ENCODE measurements at places on chromosomes 4 and X.
A peak's percentile ranks its signal among the peaks of the same experiment; 100 is the strongest.

GRCh38 chrX:25003066-25003849 is 12.5 kb downstream of the ARX start:
- no peak for DNase-seq

DNA sequence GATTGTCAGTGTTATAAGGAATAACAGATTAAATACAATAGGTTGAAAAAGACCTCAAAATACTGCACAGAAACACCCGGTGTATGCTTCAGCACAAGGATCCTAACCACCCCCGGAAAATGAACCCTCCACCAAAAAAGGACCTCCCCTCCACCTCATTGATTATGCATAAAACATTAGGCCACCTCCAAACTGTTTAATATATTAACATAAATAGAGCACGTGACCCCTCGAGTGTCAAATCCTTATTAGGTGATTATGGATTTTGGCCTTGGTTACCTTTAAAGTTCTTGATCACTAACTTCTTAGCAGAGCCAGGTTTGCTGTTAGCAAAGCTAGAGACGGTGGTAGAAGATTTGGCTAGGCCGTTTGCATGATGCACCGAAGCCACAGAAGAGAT is 958 bp downstream of the CUL4B start:
- DNase-seq = peak; percentile 1

- no peak for DNase-seq
Measured at GRCh38 chr4:167897116-167897515, 195.2 kb upstream of the ANXA10 start.

GRCh38 chr4:17128268-17128667 is 229.8 kb upstream of the LDB2 start:
- DNase-seq = no peak

- no peak for DNase-seq
Measured at GRCh38 chr4:1752284-1753041, 31.1 kb downstream of the TACC3 start.

- no peak for DNase-seq
Measured at GRCh38 chr4:159047478-159048165, 55.3 kb upstream of the RAPGEF2 start.

- no peak for DNase-seq
Measured at GRCh38 chrX:2427737-2428136, 73.0 kb downstream of the DHRSX start.

DNA sequence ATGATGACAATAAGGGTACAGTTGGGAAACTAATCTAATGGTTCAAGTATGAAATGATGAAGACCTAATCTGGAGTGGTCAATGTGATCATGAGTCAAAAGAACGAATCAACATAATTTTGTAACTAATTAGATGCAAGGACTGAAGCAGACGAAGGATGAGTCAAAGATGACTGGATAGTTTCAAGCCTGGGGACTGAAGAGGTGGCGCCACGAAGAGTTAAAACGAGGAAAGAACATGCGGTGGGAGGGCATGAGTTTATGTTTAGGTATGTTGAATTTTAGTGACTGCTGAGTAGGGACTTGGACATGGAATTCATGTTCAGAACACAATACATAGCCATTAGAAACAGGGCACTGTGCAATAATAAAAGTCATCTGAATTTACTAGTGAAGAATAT is 221.5 kb upstream of the FAM241A start:
- DNase-seq = no peak

GRCh38 chr4:15953625-15954024 is 9.3 kb downstream of the FGFBP2 start:
- DNase-seq = no peak

DNA sequence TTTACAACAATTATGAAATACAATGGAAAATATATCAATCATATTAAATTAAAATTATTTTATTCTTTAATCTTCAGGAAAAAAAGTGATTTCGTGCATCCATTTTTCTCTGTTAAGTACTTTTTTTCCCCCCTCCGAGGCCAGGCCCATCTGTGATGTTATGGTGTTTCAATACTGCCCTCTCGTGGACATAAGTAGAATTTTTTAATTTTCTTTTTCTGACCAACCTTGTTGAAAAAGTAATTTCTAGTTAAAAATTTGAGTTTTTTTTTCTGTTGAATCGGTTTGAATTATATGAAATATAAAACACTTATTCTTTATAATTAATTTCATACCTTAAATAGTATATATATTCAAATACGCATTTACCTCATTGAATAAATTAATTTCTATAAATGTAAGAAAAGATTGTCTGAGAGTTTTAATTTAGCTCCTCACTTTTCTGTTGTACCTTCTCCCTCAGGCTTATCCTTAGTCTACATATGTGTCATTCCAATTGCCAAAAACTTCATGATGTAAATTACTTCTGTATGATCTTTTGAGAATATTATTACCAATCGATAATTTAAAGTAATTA is 175.8 kb upstream of the TECRL start:
- DNase-seq = no peak

DNA sequence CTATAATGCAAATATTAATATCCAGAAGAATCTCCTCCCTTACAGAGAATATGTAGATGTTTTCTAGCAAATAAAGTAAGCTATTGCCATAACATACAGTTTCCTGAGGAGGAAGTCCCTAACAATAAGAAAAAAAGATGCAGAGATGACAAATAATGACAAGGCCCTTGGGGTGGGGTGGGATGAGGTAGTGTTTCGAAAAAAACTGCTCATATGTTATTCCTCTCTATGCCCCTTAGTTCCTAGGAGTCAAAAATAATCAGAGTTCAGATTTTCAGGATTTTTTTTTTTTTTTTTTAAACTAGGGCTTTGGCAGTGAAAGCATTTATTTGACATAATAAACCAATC is 99.0 kb downstream of the ZAR1 start:
- DNase-seq = no peak

DNA sequence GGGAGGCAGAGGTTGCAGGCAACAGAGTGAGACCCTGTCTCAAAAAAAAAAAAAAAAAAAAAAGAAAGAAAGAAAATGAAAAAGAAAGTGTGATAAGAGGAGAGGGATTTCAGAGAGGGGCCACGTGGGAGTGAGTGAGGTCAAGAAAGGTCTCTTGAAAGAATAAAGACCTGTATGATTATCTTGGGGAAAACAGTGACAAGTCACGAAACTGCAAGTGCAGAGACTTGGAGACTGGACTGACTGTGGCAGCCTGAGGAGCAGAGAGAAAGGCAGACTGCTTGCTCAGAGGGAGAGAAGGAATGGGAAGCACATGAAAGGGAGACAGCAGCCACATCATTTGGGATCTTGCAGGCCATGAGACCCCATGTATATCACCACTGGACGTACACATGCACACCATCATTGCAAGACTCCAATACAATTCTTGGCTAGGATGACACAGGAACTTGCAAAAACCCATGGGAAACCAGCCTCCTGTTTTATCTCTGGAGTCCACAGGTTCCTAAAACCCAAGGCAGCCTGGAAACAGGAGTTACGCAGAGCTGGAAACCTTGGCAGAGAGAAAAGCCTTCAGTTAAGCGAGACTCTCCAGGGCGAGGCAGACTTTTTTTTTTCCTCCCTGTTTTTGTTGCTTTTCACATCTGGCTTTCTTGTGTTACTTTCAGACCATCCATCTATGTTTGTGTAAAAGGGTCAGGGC is 207.0 kb upstream of the TBL1X start:
- DNase-seq = no peak

GRCh38 chr4:15436513-15436912 is 8.7 kb downstream of the C1QTNF7 start:
- peak; percentile 22 for DNase-seq

DNA sequence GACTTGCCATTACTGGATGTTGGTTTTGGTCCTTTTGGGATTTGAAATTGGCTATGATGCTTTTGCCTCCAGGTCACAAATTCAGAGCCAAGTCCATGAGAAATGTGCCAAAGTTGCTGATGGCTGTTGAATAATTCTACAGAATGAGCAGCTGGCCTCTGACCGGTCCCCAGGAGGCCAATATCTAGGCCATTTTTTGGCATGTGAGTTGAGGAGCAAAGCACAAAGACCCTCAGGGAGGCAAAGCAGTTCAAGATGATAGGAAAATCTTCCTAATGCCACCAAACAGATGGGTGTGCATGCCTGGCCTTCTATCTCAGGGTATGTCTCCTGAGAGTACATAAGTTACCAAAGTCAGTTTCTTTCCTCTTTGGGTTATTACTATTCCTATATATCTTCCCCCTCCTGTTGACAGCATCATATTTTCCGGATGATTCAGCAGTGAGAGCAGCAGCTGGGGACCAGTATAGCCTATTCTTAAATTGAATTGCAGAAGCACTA is 44.4 kb downstream of the SEL1L3 start:
- no peak for DNase-seq

DNA sequence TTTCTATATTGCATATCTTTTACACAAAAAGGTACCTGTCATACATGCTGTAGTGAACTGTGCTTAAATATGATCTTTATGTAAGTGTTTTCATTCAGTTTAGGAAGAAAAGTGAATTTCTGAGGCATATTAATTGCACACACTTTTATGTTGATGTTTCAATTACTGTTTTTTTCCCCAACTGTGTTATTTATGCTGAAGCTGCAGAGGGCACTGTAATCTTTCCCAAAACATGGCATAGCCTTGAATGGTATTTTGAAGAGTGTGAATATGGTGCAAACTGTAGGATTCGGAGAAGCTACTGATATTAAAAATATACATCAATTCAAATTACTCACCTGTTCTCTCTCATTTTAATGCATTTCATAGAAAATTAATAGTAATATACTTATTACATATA is 6.0 kb upstream of the CENPE start:
- DNase-seq = peak; percentile 3

GRCh38 chr4:513327-513726 is 14.3 kb downstream of the PIGG start:
- no peak for DNase-seq

- no peak for DNase-seq
Measured at GRCh38 chrX:104318330-104319009, 63.7 kb upstream of the ESX1 start.

GRCh38 chrX:54695816-54696487 is 102.1 kb downstream of the ITIH6 start:
- no peak for DNase-seq

- DNase-seq = no peak
Measured at GRCh38 chrX:118423558-118423957, 72.1 kb upstream of the DOCK11 start.
